Right atrium auricular region (tissue), 2 donors: ENCODE measurements at places on chromosomes 16 and 17. TPM values are rescaled to one million over a fixed set of nuclear protein-coding genes. Genes with fewer than 3 reads are reported as not detected.

Gene NLRC3
- total RNA-seq = 1.1 TPM

Gene TMC7
- 0.56 TPM for total RNA-seq

Gene CUEDC1
- total RNA-seq = 33.3 TPM

Gene KCNJ2
- 10.7 TPM for total RNA-seq

Gene NOG
- not detected for total RNA-seq

Gene NKD1
- total RNA-seq = 3.0 TPM

DNA sequence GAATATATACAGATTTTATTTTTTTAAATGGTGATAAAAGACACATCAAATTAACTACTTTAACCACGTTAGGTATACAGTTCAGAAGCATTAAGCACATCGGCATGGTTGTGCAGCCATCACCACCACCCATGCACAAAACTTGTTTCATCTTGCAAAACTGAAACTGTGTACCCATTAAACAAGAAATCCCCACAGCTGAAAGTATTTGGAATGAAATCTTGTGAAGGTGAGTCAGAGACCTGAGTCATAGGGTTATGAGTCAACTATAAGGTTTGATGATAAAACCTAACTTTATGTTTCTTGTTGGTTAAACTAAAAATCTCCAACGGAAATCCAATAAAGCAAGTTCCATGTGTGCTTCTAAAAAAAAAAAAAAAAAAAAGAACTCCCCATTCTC lies 561.6 kb upstream of the PSMD7 start:
- H3K4me3 ChIP-seq = no peak overlapping the region
- H3K27me3 ChIP-seq = no peaks in the 10 kb centered on the region
- H3K36me3 ChIP-seq = no peaks in the 10 kb centered on the region
- H3K4me1 ChIP-seq = no peaks in the 10 kb centered on the region
- DNase-seq = no peak
- no peak overlapping the region for H3K27ac ChIP-seq

DNA sequence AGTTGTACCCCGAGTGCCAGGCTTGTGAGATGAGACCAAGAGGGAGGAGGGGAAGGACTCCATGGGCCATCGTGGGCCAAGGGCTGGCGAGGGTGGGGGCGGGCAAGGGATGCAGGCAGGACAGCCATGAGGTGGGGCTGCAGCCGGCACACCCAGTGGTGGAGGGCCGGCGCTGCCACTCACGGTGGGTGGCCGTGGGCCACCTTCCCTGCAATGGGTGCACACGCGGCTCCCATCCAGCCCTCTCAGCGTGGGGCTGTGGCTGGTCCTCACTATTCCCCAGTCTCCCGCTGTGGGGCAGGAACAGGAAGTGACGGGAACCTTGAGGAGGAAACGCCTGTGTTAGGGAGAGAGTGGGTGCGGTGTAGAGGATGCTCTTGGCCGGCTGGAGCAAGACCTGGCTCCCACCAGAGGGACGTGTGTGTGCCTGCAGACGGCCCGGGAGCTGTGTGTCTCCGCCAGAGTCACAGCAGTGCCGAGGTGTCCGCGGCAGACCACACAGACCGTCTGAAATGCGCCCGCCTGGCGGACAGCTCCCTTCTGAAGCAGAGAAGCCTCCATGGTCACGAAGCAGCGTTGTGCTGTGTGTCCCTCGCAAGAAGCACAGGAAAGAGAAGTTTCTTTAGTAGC lies 23.6 kb downstream of the CIBAR2 start:
- H3K27me3 ChIP-seq = no peaks in the 10 kb centered on the region
- H3K4me3 ChIP-seq = no peak overlapping the region
- peaks cover 26% of the 10 kb centered on the region for H3K4me1 ChIP-seq
- H3K27ac ChIP-seq = no peak overlapping the region

- no peak for DNase-seq
- no peak overlapping the region for H3K4me3 ChIP-seq
- H3K36me3 ChIP-seq = no peaks in the 10 kb centered on the region
- peaks cover 4% of the 10 kb centered on the region for H3K27me3 ChIP-seq
These were observed 77.5 kb downstream of the ENGASE start for GRCh38 chr17:79152110-79152509.

- no peak for DNase-seq
- no peak overlapping the region for H3K4me3 ChIP-seq
- no peak overlapping the region for H3K27ac ChIP-seq
- peaks cover 4% of the 10 kb centered on the region for H3K4me1 ChIP-seq
- peaks cover 10% of the 10 kb centered on the region for H3K36me3 ChIP-seq
These were observed 78.4 kb downstream of the TRIM37 start for GRCh38 chr17:59028328-59028727.

- H3K27ac ChIP-seq = peak within 1 kb of the TSS; percentile 57
- no peaks in the 10 kb centered on the region for H3K4me1 ChIP-seq
- peak; percentile 59 for DNase-seq
These were observed at the start of gene ABCA9 for GRCh38 chr17:69060822-69061221. TSS of gene ABCA9 (minus strand) at chr17:69060927. CDS start at chr17:69051126, 9,801 bp downstream.

- H3K4me1 ChIP-seq = no peaks in the 10 kb centered on the region
- H3K27me3 ChIP-seq = no peaks in the 10 kb centered on the region
- no peak overlapping the region for H3K4me3 ChIP-seq
These were observed 54.8 kb downstream of the PLXDC1 start for GRCh38 chr17:39096508-39097149.

GRCh38 chr17:64190472-64190871 lies 60.5 kb upstream of the ERN1 start:
- H3K27ac ChIP-seq = no peak overlapping the region
- no peak overlapping the region for H3K4me3 ChIP-seq
- no peaks in the 10 kb centered on the region for H3K4me1 ChIP-seq
- H3K36me3 ChIP-seq = peaks cover 19% of the 10 kb centered on the region
- no peaks in the 10 kb centered on the region for H3K27me3 ChIP-seq

DNA sequence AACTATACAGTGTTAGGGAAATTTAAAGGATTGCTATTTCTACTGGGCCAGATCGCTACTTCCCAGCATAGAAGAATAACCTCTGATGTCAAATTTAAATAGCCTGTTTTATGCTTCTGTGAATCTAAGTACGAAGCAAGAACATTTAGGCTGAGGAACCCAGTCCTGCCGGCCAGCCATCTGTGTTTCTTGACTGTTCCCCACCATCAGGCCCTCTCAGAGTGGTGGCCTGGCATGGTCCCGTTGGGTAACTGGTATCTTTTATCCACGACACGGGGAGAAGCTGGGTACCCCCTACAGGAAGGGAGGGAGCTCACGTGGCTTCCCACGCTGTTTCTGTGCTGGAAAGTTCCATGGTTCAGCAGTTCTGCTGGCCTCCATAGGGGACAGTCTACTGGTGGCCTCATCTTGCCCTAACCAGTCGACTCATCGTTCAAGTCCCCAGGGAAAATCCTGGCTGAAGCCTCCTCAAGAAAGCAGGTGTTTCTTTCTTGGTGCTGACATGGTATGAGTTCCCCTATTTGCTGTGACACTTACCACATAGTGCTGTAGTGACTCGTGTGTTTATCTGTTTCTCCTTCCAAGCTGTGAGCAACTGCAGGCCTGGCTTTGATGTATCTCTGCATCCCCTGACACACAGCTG lies 201.7 kb upstream of the NLRP1 start:
- no peak overlapping the region for H3K4me3 ChIP-seq
- DNase-seq = no peak
- no peaks in the 10 kb centered on the region for H3K4me1 ChIP-seq

DNA sequence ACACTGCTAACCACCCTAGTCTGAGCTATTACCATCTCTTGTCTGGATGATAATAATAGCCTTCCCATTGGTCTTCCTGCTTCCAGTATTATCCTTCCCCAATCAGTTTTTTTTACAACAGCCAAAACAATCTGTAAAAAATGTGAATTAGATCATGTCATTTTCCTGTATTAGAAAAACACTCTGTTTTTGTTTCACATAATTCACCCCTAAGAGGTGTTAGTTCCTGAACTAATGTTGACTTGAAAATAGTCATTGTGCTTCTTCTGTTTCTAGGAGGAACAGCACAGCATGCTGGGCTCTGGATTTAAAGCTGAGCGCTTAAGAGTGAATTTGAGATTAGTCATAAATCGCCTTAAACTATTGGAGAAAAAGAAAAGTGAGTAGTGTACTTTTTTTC lies 20.0 kb downstream of the IST1 start:
- no peaks in the 10 kb centered on the region for H3K27me3 ChIP-seq
- DNase-seq = no peak
- H3K27ac ChIP-seq = no peak overlapping the region
- H3K4me3 ChIP-seq = no peak overlapping the region
- no peaks in the 10 kb centered on the region for H3K4me1 ChIP-seq
- peaks cover 48% of the 10 kb centered on the region for H3K36me3 ChIP-seq

DNA sequence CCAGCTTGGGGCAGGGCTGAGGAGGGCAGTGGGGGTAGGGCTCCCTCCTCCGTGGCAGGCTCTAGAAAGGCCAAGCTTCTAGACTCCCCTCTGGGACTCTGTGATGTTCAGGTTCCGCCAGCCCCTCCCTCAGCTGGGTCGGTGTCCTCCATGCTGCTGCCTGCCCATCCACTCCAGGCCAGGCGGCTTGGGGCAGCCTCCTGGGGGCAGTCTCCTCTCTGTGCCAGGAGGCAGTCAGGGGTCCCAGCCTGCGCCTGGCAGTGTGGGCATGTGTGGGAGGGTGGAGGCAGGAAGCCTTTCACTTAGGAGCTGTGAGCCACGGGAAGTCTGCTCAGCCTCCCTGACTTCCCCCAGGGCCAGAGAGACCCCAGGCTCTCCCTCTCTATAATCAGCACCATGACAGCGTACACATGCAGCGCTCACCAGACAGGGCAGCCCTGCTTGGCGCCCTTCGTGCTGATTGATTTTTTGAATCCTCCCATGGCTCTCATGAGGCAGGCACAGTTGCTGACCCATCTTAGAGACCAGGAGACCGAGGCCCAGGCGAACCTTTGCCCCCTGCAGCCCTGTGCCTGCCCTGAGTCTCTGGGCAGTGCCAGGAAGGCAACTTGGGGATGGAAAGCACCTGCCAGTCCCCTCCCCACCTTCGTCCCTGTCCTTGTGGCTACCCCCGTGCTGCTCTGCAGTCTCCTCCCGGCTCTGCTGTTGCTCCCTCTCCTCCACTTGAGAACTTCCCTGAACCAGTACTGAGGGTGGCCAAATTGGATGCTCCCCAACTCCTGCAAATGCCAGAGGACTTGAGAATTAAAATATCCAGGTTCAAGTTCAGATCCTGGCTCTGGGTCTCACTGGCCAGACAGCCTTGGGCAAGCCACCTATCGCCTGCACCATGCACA lies 234.7 kb upstream of the GSE1 start:
- no peaks in the 10 kb centered on the region for H3K36me3 ChIP-seq
- peaks cover 61% of the 10 kb centered on the region for H3K4me1 ChIP-seq
- H3K4me3 ChIP-seq = no peak overlapping the region
